Caki2 (cell line): ENCODE measurements at places on chromosomes 1 and 21.

DNA sequence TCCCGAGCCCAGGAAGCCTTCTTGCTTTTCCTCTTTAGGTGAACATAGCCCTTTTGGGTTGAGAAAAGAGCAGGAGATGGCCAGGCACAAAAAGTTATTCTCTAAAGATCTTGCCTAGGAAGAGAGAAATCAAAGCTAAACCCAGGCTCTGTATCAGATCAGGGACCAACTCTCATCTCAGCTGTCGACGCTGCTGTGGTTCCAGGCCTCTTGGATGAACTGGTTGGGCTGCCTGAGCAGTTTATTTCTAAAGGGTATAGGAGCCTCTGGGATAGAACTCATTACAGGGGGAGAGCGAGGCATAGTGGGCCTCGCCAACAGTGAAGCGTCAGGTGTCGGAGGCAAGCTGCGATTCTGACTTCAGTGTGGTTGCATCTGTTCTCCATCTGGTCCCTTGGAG is 82.6 kb upstream of the F3 start:
- DNase-seq = no peak

GRCh38 chr1:112040891-112041740 is 51.6 kb upstream of the KCND3 start:
- DNase-seq = no peak

DNA sequence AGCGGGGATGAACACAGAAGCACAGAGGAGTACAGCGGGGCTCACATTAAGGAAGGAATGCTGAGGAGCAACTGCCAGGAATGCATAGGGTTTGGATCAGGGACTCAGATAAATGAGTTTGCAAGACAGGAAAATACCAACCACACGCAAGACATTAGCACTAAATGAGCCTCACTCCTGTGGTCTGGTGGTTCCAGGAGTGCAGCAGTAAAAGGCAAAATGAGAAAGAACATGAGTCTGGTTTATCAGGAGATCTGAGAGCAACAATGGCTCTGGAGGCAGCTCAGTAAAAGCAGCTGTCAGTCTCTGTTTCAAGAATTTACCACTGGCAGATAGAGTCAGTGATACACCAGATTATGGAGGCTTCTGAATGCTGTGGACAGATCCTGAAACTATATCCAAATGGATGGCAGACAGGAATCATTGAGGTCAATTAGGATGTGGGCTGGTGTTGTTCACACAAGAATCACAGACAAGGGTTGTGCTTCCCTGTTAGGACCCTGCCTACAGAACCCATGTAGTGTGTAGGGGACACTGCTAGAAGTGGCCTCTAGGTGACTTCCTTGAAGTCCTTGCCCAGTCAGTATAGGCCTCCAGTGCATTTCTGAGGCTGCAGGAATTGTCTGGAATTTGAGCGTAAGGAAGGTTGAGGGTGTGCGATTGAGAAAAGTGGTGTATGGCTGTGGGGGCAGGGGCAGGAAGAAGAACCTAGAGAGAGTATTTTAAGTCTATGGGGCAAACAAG is 50.3 kb downstream of the CASQ2 start:
- no peak for DNase-seq

- DNase-seq = no peak
These were observed 24.1 kb downstream of the SLC45A3 start for GRCh38 chr1:205656236-205656635.

DNA sequence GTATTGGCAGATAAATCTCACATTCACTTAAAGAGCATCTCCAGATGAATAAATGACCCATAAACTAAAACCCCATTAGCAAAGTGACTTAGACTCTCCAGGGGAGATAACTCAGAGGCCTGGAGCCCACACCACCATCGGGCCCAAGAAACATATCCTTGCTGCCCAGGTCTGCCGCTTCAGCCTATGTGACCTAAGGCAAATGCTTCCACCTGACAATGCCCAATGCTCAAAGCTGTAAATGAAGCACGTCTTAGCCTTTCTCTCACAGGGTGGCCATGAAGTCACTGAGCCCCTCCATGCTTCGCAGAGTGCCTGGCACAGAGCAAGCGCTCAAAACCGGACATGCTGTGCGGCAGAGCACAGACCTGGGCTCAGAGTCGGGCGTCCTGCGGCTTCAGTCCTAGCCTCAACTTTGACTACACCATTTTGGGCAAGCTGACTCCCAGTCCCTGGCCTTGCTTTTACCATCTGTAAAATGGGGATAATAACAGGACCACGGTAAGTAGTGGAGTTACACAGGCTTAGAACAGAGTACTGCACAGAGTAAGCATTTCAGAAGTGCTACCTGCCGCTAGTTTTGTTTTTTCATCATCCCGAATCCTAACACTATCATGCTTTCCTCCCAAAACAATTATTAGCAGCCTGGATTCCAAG is 23.7 kb downstream of the NOL9 start:
- DNase-seq = no peak

GRCh38 chr1:31866450-31867032 is 50.7 kb upstream of the SPOCD1 start:
- peak; percentile 17 for DNase-seq

DNA sequence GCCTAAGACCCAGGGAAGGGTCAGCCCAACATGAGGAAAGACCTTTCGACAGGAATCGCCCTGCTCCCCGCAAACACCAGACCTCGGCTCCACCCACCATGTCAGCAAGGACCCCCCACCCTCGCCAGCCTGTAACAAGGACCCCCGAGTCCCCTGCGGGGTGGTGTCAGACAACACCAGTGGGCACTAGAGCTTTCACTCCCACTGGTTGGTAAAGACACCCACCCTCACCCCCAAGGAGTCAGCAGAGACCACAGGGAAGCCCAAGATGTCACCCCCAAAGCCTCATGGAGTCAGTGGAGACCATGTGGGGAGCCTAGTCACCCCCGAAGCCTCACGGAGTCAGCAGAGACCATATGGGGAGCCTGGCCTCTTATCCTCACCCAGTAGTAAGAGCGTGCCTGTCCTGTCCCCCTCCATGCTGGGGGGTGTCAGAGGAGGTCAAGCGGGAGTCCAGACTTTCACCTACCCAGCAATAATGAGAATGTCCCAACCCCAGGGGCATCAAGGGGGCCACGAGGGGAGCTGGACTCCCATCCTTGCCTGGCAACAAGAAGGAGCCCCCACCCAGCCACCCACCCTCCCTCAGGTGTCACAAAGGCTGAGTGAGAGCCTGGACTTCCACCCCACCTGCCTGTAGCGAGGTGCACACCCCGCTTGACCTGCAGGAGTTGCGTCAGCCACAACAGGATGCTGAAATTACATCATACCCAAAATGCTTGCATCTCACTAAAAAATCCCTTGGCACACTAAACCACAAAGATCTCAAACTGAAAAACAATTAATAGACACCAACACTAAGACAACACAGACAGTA is 24.8 kb downstream of the SLC19A1 start:
- DNase-seq = no peak

DNA sequence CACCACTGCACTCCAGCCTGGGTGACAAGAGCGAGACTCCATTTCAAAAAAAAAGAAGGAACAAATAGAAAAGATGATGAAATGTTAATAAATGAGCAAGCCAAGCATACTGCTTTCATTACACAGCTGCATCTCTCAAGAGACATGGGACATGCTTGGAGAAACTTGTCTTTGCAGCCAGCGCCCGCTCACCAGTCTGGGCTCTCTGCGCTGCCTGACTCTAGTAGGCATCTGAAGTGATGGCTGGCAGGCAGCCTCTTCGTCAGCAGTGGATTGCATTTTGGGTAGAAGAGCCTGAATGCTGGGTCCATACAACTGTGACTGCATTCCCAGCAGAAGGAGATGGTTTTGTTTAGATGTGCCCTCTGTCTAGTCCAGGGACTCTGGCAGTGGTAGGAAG is 48.0 kb downstream of the IL6R start:
- DNase-seq = no peak

DNA sequence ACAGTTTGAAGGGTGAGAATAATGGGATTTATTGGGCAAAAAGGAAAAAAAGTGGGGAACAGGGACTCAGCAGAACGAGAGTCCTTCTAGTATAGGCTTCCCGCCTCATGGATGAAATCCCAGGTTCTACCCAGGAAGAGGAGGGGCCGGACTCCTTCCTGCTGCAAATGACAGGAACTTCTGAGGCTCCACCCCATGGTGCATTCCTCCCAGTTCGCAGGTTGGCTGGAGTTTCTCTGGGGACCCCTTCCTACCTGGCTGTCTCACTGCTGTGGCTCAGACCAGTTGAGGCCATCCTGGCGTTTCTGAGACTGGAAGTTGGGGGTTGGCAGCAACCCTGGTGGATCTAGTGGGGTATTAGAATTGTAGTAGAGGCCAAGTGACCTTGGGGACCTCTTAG is 27.5 kb downstream of the CNIH3 start:
- DNase-seq = no peak

GRCh38 chr1:17239420-17239819 is 9.5 kb upstream of the PADI3 start:
- peak; percentile 77 for DNase-seq

DNA sequence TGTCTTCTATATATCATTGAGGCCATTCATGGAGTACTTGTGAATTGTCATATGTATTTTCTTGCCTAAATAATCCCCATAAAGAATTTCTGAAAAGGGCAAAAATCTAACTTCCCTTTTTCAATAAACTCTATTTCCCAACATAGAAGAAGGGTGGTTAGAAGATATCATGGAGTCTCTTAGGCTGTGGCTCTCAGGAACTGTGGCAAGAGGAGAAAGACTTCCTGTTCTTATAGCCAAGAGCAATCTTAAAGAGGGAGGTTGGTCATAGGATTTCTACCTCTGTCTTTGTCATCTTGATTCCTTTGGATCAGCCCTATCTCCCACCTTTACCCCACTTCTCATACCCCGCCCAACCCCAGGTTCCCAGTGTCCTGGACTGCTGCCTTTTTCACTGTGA is 175.8 kb downstream of the TYW3 start:
- no peak for DNase-seq

- DNase-seq = no peak
These were observed 26.4 kb downstream of the HENMT1 start for GRCh38 chr1:108634521-108634920.

- DNase-seq = no peak
These were observed 12.1 kb downstream of the ARHGEF11 start for GRCh38 chr1:157033357-157033876.

- peak; percentile 53 for DNase-seq
These were observed 7.4 kb downstream of the SEMA4A start for GRCh38 chr1:156160743-156161171.

- DNase-seq = no peak
These were observed 29.3 kb upstream of the PLXNA2 start for GRCh38 chr1:208273386-208274017.

DNA sequence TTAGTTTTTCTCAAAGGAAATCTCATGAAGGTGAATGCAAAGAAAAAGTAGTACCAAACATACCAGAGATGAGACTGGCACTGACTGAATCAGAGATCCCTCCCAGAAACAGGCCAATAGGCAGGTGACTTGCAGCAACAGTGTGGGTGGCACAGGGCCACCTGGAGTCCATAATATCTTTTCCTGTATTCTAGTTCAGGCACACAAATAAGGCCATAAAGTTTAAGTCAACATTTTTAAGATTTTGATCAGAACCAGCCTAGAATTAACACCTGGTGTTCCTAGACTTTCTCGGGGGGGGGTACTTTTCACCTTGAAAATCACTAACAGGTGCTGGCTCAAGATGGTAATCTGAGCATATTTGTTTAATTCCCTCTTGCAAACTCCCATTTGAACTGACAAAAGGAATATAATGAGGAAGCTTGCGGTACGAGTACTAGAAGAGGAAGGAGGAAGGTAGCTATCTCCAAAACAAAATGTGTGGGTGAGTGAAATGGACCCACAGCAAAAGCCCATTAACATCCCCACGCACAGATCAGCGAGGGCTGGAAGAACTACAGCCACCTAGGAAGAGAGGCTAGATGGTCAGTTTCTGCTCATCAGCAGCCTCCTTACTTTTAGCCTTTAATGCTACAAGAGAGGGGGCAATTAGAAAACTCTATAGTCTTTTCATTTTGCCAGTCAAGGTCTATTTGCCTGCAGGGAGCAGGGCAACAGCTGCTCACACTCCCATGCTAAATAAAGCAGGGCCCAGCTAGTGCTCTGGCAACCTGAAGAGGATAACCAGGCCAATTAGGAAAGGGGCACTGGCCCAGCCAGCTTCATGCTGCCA is 18.9 kb downstream of the SDE2 start:
- no peak for DNase-seq

- DNase-seq = no peak
These were observed 11.2 kb upstream of the OR6K3 start for GRCh38 chr1:158731707-158732106.

DNA sequence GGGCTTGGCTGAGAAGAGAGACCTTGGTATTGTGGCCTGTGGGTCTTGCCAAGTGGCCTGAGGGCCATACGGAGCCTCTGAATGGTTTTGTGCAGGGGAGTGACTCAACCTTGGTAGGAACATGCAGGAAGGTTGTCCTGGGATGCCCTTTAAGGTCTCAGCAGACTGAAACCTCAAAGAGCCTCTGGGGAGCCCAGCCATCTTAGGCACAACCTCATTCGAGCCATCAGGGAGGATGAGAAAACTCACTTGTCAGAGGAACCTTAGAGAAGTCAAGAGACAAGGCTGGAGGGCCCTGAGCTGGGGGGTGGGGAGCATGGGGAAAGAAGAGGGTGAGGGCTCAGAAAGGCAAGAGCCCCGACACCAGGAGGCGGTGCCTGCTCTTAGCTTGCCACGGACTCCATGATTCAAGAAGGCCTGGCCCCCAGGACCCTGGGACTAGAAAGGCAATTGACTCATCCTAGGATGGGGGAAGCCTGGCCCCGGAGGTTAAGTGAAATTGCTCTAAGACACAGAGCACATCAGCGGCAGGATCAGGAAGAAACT is 13.0 kb downstream of the IFI6 start:
- no peak for DNase-seq

- DNase-seq = no peak
These were observed 306.9 kb downstream of the TTLL7 start for GRCh38 chr1:83691953-83692500.

GRCh38 chr1:152024223-152024622 is 12.6 kb downstream of the S100A11 start:
- DNase-seq = no peak
